ENCODE measurements at places on chromosomes 2 and 18.

DNA sequence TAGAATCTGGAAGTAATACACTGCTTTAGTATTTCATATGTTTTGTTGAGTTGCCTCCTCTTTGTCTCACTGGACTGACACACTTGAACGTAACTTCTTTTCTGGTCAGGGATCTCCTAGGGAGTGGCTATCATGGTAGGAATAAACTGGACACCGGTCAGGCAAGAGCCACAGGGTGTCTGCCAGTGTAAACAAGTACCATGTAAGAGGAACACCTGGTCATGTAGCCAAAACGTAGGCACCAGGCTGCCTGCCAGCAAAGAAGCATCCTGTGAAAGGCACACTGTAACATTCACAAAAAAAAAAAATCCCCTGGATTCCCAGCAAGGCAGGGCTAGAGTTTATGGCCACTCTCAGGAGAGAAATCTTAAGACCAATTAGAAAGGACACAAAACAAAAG lies 372.8 kb upstream of the RND3 start:
- DNase-seq: no peak

DNA sequence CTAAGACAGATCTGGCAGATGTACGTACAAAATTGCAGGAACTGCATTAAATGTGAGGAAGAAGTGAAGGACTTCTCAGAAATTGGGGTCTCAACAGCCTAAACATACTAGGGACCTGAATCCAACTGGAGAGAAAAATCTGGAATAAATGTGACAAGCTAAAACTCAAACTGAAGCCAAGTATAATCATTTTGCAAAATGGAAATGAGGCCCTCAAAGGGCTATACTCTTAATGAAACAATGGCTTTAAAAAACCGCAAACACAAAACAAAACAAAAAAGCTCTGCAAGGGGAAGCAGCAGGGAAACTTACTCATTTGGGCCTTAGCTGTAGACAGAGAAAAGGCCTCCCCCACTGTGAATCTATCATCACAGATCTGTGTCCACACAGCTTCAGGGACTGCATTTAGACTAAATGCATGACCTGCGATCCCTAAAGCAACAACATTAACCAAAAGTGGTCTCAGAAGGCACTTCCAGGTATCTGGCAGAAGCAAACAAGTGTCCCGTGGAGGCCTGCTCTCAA lies 63.2 kb downstream of the CCBE1 start:
- no peak for DNase-seq

GRCh38 chr2:46386763-46387162 lies 89.6 kb downstream of the EPAS1 start:
- DNase-seq: no peak

DNA sequence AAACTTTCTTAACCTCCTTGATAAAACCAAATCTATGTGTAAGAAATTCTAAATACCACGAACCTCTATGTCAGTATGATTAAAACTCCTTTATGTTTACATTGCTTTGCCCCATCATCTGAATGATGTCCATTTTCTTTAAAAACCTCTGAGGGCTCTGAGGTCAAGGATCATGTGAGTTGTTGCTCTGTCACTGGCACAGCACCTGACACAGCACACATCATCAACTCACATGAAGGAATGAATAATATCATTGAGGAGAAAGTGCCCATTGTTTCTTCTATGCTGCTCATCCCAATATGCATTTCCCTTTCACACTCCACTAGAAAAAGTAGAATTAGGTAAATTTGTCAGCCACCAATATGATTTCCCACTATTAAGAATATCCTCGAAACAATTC lies 1178.7 kb upstream of the NRXN1 start:
- DNase-seq: no peak

DNA sequence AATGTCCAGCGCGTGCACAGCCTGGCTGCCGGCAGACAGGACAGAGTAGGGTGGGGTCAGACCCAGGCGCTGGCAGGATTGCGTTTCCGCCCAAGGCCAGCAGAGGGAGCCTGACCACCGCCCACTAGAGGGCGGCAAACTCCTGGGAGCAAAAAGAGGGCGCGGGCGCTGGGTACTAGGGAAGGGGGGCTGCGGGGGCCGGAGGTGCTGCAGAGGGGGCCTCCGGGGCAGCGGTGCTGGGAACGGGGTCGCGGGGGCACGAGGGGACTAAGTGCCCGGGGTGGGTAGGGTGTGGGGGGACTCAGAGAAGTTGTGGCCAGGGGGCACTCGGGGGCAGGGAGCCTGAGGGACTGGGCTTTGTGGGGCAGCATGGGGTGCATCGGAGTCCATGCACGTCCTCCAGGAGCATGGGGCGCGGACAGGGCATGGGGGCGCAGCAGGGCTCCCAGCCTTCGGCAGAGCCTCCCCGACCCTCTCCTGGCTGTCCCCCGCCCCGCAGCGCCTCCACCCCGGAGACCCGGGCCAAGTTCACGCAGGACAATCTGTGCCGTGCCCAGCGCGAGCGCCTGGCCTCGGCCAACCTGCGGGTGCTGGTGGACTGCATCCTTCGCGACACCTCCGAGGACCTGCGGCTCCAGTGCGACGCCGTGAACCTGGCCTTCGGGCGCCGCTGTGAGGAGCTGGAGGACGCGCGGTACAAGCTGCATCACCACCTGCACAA lies 3.2 kb downstream of the TEKT4 start:
- peak; percentile 41 for DNase-seq

GRCh38 chr18:52749542-52749941 lies 409.5 kb downstream of the DCC start:
- DNase-seq: no peak

DNA sequence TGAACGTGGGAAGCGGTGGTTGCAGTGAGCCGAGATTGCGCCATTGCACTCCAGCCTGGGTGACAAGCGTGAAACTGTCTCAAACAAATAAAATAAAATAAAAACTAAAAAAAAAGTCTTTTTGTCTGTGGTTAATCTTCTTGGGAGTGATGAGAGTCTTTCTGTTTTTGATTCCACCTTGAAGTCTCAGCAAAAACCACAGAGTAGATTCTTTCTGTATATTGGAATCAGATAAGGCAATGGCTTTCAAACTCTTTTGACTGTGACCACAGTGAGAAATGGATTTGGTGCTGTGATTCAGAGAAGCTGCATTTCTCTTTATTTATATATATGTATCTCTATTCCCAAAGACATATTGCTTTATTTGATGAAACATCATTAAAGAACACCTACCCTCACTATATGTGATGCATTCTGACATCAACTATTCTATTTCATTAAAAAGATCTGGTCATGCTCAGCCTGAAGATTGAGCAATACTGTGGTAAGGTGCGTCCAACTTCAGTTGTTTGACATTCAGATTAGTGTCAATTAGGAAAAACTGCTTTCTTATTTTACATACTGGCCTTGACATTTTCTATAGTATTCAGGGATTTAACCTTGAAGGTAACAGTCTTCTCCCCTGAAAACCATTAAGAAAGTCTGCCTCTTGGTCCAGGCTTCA lies 15.6 kb downstream of the HRH4 start:
- DNase-seq: no peak

DNA sequence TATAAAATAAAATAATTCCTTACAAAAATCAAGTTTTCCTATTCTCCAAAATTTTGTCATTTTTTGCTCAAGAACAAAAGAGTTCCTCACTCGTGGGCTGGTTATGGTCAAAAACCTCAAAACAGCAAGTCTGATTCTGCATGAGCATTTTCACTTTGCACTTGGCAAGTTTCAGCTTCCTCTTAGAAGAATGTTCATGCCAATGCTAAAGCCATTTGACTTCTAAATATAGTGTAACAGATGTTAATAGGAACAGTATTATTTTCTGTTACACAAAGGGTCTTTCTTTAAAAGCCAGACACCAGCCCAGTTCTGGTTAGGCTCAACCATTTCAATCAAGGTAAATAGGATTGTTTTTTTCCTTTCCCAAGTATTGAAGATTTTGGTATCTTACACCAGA lies 261.3 kb upstream of the CCDC68 start:
- no peak for DNase-seq

DNA sequence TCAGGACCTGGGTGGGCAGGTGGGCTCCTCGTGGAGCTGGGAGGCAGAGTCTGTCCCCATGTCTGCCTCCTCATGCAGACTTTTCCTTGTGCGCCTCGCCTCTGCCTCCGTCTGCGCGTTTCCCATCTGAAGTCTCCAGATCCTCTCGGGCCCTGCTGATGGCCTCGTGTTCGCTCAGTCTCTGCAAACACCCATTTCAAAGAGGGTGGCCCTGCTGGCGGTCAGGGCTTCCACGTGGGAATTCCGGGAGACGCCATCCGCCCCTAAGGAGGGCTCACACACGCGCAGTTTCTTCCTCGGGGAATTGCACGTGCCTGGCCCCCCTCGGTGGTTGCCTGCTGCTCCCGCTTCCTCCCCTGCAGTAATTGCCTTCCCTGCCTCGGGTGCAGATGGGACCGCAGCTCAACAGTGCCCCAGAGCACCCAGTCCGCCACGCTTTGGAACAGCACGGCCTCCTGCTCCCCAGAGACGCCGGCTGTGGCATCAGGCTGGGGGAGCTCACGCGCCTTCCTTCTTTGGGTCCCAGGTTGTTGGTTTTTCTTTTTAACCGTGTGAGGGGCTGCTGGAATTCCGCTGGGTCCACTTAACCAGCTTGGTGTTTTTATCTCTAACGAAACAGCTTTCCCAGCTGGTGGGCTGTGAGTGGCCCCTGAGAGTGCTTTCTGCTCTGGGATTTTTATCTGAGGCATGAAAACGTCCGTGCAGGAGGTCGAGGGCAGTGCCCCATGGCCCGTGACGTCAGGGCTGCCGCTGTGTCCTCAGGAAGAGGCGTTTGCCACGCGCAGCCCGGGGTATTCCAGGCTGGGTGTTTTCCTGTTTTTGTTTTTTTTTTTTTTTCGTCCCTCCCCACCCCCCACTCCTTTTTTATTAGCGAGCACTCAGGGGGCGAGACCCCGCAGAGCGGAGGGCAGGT lies 16.1 kb downstream of the NFATC1 start:
- no peak for DNase-seq

DNA sequence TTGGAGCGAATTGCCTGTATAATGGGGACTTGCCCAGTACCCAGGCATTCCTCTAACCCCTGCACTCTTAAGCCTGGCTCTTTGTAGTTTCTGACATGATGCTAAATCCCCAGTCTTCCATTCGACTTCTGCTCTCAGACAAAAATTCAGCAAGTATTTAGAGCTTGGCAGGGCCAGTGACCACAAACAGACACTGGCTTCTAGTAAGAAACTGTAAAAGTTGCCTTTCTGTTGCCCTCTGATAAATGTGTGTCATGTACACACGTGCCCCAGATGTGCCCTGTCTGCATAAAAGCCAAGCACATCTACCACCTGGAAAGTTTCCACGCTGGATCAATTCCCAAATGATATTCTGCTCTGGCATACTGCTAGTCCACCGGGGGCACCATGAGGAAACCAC lies 18.0 kb downstream of the PAX3 start:
- no peak for DNase-seq

- DNase-seq: no peak
Observed at GRCh38 chr18:48455555-48456478, 46.6 kb upstream of the ZBTB7C start.

DNA sequence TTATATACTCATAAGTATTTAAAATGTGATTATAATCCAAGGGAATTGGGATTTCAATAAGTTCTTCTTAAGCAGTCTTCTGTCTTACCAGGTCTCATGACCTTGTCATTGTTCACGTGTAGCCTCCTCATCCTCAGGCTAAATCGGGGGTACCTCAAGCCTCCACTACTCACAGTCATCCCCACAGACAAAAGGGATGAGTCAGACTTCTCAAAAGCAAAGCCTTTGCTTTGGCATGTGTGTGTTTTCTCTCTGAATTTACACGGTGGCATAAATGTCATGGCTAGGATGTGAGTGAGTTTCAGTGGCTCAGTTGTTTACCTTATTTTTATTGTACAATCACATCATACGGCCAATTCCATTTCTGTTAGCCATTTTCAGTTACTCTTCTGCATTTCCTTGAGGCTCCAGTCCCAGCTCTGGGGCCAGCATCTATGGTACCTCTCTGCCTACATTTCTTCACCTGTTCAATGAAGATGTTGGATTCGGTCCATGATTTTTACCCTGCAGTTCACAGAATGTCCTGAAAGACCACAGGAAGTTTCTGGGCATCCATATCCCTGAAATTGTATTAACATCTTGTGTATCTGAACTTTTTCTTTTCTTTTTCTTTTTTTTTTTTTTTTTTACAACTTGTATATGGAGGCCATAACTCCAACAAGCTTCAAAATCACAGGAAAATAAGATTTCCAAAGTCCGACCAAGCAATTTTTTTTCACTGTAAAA lies 195.3 kb downstream of the FHOD3 start:
- no peak for DNase-seq

DNA sequence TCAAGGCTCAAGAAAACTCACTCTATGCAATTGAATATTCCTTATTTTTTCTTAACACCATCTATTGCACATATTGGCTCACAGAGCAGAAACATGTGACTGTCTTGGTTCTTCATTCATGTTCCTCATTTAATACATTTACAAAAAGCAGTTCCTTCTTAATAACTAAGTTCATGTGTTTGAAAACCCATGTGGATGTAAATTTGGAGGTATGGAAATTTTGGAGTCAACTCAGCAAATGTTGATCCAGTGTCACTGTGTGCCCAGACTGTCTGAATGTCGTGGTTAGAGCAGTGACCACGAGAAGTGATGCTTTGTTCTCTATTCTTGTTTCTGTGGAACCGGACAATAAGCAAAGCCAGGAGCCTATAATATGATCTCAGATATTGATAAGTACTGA lies 299.1 kb downstream of the SETBP1 start:
- no peak for DNase-seq

DNA sequence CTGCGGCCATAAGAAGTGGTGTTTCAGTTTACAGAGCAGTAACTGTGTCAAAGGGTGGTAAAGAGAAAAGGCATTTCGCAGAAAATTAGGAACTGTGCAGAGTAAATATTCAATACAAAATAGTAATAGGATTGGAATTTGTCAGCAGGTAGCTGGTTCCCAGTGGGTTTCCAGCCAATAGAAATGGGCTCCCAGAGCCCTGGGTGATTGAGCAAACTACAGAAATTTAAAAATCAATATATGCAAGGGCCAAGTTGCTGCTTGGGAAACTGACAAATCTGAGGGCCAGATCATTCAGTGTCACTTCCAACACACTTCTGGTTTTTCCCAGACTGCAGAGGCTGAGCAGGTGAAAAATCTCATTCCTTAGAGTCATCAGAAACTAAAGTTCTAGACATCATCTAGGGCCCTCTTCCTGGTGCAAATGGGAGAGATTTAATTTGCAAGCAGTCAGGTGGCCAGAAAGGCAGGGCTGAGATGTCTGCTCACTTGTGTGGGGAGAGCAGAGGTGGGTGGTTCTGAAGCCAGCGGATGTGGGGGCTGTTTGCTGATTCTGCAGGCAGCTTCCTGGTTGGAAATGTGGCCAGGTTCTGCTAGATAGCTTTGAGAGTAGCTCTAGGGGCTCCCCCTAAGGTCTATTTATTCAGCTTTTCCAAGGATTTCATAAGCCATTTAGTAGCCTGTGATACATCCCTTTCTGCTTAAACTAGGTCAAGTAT lies 182.4 kb downstream of the NCK2 start:
- no peak for DNase-seq
